ENCODE measurements at places on chromosomes 12 and 14. TPM values are rescaled to one million over a fixed set of nuclear protein-coding genes. Genes with fewer than 3 reads are reported as not detected.

SART3 gene
- 107 TPM for total RNA-seq

AQP2 gene
- total RNA-seq, result not detected

WIF1 gene
- not detected for total RNA-seq

NDRG2 gene
- total RNA-seq, result 15.7 TPM

- no peaks in the 10 kb centered on the region for H3K36me3 ChIP-seq
- H3K4me3 ChIP-seq, result no peak overlapping the region
- no peak overlapping the region for H3K27ac ChIP-seq
- peaks cover 5% of the 10 kb centered on the region for H3K27me3 ChIP-seq
These were observed 31.8 kb downstream of the PAH start for GRCh38 chr12:102885043-102885932.

DNA sequence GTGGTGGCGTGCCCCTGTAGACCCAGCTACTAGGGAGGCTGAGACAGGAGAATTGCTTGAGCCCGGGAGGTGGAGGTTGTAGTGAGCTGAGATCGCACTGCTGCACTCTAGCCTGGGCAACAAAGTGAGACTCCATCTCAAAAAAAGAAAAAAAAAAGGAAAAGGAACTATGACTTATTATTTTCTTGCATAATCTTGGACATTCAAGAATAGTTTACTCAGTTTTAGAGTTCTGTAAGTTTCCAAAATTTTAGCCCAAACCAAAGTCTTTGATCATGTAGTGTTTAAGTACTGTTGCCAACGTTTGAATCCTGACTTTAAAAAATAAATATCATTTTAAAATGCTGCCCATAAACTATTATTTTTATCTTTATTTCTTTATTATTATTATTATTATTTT lies 6.2 kb downstream of the PSMA6 start:
- H3K27me3 ChIP-seq, result no peaks in the 10 kb centered on the region
- H3K4me3 ChIP-seq, result no peak overlapping the region
- H3K4me1 ChIP-seq, result peaks cover 76% of the 10 kb centered on the region
- H3K27ac ChIP-seq, result no peak overlapping the region
- H3K36me3 ChIP-seq, result no peaks in the 10 kb centered on the region
- DNase-seq, result no peak

- no peak for DNase-seq
- no peaks in the 10 kb centered on the region for H3K4me1 ChIP-seq
- no peak overlapping the region for H3K27ac ChIP-seq
These were observed 20.0 kb downstream of the UTP20 start for GRCh38 chr12:101299931-101300330.

- no peak overlapping the region for H3K27ac ChIP-seq
- no peaks in the 10 kb centered on the region for H3K36me3 ChIP-seq
- DNase-seq, result no peak
- no peak overlapping the region for H3K4me3 ChIP-seq
These were observed 18.7 kb upstream of the CCDC91 start for GRCh38 chr12:28171356-28172060.

DNA sequence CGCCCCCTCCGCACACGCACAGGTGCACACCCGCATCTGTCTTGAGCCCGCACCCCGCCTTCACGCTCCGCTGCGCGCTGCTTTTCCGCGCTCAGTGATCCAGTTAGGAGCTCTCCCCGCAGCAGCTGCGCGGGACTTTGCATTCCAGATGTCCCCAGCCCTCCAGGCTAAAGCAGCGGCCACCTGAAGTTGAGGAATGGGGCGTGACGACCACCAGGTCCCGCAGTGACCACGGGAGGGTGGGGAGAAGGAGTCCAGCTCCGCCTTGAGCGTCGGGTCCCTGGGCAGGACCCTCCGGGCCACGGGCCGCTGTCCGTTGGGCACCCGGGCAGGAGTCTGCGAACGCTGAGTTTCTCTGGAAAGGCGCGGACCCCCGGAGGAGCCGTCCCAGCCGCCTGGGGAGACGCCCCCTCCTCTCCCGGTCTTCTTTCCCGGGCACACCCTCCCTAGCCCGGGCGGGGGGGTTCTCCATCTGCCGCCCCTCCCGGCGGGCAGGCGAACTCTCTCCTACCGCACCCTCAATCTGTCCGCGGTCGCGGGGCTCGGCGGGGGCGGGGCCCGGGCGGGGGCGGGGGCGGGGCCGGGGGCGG lies 334 bp upstream of the TMEM132C start:
- H3K4me1 ChIP-seq, result no peaks in the 10 kb centered on the region
- no peak overlapping the region for H3K27ac ChIP-seq
- no peak for DNase-seq

DNA sequence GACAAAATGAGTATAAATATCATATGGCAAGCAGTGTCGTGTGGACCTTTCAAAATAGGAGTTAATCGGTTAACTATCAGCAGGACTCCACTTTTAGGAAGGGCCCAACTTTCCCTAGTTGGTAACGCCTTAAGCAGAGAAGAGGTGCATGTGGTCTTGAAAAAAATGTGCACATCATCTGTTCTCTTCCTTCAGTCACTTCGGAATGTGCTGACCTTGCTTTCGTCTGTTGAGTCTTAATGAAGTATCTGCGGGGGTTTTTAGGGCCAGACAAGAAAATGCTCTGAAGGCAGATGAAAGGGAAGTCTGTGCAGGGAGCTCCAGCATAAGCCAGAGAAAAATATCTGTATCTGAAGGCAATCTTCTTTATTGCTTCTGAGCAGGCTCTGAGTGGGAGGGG lies 185.2 kb downstream of the AEBP2 start:
- no peaks in the 10 kb centered on the region for H3K4me1 ChIP-seq
- no peaks in the 10 kb centered on the region for H3K36me3 ChIP-seq
- no peaks in the 10 kb centered on the region for H3K27me3 ChIP-seq

DNA sequence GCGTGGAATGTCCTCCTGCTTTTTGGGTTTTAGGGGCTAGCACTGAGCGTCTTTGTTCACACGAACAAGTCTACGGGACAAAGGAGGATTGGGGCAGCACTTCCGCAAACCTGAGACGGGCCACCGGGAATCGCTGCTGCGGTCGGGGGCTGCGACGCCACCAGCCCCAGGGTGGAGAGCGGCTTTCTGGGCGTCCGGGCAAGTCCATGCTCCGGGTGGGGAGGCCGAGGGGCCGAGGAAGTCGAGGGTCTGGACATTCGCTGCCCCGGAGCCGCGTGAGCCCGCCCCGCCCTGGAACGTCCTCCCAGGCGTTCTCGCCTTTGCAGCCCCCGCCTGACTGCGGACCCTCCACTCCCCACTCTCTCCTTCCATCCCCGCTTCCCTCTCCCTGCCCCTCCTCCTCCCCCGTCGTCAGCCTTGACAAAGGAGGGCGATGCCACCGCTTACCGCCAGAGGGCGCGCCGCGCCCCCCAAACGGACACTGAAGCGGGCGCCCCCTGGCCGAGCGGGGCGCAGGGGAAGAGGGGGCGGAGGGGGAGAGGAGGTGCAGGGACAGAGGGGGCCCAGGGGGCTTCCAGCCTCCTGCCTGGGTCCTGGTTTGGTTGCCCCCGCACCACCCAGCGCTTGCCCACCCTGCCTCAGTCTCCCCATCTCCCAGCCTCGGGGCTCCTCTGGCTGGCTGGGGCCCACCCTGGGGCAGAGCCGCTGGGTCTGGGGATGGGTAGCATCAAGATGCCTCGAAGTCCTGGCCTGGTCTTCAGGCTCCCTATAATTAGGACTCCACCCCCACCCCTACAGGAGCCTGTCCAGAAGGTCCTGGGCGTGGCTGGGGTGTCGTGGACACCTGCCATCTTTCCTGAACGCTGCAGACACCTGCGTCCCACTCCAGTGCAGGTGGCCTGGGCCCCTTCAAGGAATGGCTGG lies 39.1 kb upstream of the INF2 start:
- no peaks in the 10 kb centered on the region for H3K27me3 ChIP-seq
- H3K4me3 ChIP-seq, result no peak overlapping the region
- no peak overlapping the region for H3K27ac ChIP-seq
- H3K36me3 ChIP-seq, result no peaks in the 10 kb centered on the region
- peak; percentile 43 for DNase-seq

DNA sequence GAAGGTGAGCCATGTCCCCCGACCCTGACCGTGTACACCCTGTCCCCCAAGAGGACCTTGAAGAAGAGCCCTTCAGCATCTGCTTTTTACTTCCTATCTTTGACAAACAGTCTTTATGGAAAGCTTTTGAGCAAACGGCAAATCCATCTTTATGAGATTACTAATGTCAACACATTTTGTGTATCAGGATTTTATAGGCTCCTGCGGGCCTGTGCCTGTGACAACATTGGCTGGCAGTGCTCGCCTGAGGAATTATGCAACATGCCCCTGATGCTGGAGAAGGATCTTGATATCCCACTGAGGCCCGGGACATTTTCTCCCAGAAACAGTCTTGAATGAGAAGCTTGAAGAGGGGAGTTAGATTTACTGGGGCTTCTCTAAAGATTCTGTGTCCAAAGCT lies 416.5 kb downstream of the NRXN3 start:
- DNase-seq, result no peak
- no peaks in the 10 kb centered on the region for H3K36me3 ChIP-seq
- no peaks in the 10 kb centered on the region for H3K27me3 ChIP-seq

DNA sequence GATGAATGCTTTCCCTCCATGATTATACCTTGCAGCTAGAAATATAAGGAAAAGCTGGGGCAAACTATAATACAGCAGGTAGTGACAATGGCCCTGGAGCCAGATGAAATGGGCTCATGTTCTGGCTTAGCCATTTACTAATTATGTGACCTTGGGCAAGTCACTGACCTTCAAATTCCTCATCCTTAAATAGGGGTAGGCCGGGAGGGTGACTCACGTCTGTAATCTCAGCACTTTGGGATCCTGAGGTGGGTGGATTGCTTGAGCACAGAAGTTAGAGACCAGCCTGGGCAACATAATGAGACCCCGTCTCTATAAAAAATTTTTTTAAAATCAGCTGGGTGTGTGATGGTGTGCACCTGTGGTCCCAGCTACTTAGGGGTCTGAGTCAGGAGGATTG lies 155.4 kb downstream of the C12orf75 start:
- H3K4me3 ChIP-seq, result no peak overlapping the region
- no peaks in the 10 kb centered on the region for H3K4me1 ChIP-seq

DNA sequence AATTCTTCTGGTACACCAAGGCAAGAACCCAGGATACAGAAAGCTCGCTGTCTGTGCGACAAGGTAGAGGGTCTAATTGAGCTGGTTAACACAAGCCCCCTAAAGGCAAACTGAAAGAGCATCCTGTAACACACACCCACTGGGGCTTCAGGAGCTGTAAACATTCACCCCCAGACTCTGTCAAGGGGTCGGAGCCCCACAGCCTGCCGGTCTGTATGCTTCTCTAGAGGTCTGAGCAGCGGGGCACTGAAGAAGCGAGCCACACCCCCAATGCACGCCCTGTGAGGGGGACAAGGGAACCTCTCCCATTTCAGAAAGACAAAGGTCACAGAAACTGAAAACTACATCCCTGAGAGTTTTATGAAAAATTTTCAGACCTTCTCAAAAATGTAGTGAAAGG lies 1.3 kb upstream of the IPO8 start:
- peaks cover 32% of the 10 kb centered on the region for H3K4me1 ChIP-seq
- H3K27me3 ChIP-seq, result peaks cover 2% of the 10 kb centered on the region
- no peak overlapping the region for H3K27ac ChIP-seq
- no peak for DNase-seq
- H3K36me3 ChIP-seq, result no peaks in the 10 kb centered on the region

- H3K27ac ChIP-seq, result no peak overlapping the region
- H3K36me3 ChIP-seq, result no peaks in the 10 kb centered on the region
- H3K27me3 ChIP-seq, result no peaks in the 10 kb centered on the region
These were observed 44.4 kb downstream of the PRMT8 start for GRCh38 chr12:3535431-3535841.

- H3K27me3 ChIP-seq, result no peaks in the 10 kb centered on the region
- H3K36me3 ChIP-seq, result no peaks in the 10 kb centered on the region
- no peak overlapping the region for H3K27ac ChIP-seq
- DNase-seq, result no peak
- H3K4me3 ChIP-seq, result no peak overlapping the region
These were observed 770.2 kb downstream of the BCL11B start for GRCh38 chr14:98501836-98502235.

GRCh38 chr12:108803428-108804105 lies 53.8 kb downstream of the SSH1 start:
- peaks cover 53% of the 10 kb centered on the region for H3K36me3 ChIP-seq
- H3K27me3 ChIP-seq, result no peaks in the 10 kb centered on the region
- H3K4me1 ChIP-seq, result peaks cover 5% of the 10 kb centered on the region
- no peak overlapping the region for H3K27ac ChIP-seq

- no peaks in the 10 kb centered on the region for H3K36me3 ChIP-seq
- H3K4me1 ChIP-seq, result peaks cover 23% of the 10 kb centered on the region
These were observed 54.6 kb downstream of the GTF2A1 start for GRCh38 chr14:81166121-81166520.

DNA sequence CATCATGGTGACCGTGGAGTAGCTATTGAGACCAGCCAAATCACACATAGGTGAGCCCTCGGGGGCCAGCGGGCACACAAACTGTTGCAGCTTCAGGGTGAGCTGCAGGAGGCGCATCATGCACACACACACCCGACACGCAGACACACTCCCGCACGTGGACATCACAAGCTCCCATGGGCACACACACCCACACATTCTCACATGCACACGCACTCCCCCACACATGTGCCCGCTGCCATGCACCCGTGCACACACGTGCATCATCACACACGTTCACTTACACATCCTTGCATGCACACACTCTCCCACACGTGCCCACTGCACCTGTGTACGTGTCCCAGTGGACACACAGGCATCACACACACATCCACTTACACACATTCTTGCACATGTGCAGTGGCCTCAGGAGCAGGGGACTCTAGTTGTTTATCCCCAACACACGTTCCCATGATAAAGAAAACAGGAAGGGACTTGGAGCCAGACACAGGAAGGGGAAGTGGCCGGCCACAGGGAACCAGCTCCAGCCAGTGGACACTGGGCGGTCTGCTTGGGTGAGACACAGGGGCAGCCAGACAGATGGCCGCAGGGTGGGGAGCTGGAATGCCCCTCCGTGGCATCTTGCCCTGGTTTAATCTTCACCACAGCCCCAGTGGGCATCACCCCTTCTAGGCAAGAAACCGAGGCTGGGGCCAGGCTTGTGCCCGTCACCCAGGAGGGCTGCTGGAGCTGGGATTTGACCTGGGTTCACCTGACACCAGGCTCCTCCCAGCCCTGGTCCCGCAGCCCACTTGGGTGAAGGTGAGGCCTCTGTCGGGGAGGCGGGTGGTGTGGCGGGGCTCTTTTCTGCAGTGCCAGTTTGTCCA lies 49.7 kb downstream of the CYP46A1 start:
- DNase-seq, result no peak
- no peak overlapping the region for H3K4me3 ChIP-seq
- peaks cover 10% of the 10 kb centered on the region for H3K4me1 ChIP-seq
- peaks cover 2% of the 10 kb centered on the region for H3K27me3 ChIP-seq
- H3K36me3 ChIP-seq, result no peaks in the 10 kb centered on the region
- H3K27ac ChIP-seq, result no peak overlapping the region

- no peaks in the 10 kb centered on the region for H3K36me3 ChIP-seq
- no peaks in the 10 kb centered on the region for H3K27me3 ChIP-seq
- no peaks in the 10 kb centered on the region for H3K4me1 ChIP-seq
These were observed 486.4 kb downstream of the TMTC2 start for GRCh38 chr12:83172866-83173649.

All from CD4-positive, CD25-positive, alpha-beta regulatory T cell (primary cell).